ENCODE measurements at places on chromosomes 7 and 10.

- DNase-seq: no peak
Observed at GRCh38 chr10:6124666-6125065, 35.8 kb downstream of the RBM17 start.

- no peak for DNase-seq
Observed at GRCh38 chr10:124521429-124521871, 59.8 kb downstream of the LHPP start.

DNA sequence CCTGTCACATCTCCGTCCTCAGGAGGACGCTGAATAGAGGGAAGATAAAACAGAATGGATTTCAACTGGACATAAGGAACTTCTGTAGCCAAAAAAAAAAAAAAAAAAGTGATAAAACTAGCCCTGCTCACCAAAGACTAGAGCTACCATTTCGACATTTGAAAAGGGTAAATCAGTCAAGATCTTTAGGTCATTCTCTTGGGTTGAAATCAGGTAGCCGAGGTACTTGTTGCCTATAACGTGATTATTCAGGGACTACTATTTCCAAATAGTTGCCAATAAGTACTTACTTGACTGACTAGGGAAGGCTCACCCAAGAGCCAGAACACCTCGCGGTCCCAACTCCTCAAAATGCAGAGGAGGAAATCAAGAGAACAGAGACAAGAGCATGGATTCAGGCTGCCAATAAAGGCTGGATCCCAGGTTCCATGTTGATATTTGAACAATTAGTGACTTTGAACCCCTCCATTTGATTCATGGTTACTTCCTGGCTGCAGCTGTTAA, 2.0 kb downstream of the RHEB start:
- DNase-seq: no peak

GRCh38 chr7:159238541-159238940, 93.9 kb upstream of the VIPR2 start:
- no peak for DNase-seq

- DNase-seq: no peak
Observed at GRCh38 chr10:99619090-99619800, 994 bp downstream of the SLC25A28 start.

- no peak for DNase-seq
Observed at GRCh38 chr10:2817940-2818636, 249.3 kb upstream of the PFKP start.

- DNase-seq: no peak
Observed at GRCh38 chr7:128263420-128263819, 22.3 kb downstream of the LEP start.

- DNase-seq: no peak
Observed at GRCh38 chr7:29626730-29627129, 63.1 kb downstream of the PRR15 start.

GRCh38 chr10:47378606-47379444, 5.3 kb downstream of the ZNF488 start:
- DNase-seq: no peak

GRCh38 chr10:89431977-89432376, 17.6 kb downstream of the IFIT5 start:
- no peak for DNase-seq

Measured in activated CD4-positive, alpha-beta T cell treated with anti-CD3 and anti-CD28 coated beads, Interleukin-2, amount 50 U/mL, for 24 hours (primary cell).